ENCODE measurements at places on chromosomes 16 and 17. TPM values are rescaled to one million over a fixed set of nuclear protein-coding genes. Genes with fewer than 3 reads are reported as not detected.

ZC3H7A gene
- 49.1 TPM for total RNA-seq

TMEM220 gene
- not detected for total RNA-seq

DNA sequence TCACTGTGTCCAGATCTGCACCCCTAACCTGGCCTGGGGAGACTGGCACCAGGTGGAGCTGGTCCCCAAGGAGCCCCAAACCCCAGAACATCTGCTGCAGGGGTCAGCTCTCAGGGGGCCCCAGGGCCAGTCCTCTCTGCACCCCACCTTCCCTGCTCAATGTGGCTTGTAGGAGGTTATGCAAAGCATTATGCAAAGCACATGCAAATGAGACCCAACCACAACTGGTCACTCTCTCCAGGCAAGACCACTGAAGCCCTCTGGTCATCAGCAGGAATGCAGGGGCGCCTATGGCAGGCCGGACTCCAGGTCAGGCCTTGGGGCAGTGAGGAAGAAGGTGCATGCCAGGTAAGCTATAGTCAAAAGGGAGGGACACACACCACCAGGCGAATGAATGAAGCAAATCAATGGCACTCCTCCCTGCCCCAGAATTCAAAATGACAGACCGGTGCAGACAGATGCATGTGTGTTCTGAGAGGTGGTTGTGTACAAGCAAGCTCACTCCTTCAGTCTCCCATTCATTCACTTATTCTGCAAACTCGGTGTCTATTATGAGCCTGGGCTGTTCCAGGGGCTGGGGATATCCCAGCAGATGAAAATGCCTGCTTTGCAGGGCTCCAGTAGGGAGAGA is 48.0 kb downstream of the TMEM235 start:
- H3K27ac ChIP-seq, result no peak overlapping the region
- H3K4me1 ChIP-seq, result peaks cover 4% of the 10 kb centered on the region
- no peak for DNase-seq
- no peaks in the 10 kb centered on the region for H3K36me3 ChIP-seq
- H3K27me3 ChIP-seq, result no peaks in the 10 kb centered on the region

DNA sequence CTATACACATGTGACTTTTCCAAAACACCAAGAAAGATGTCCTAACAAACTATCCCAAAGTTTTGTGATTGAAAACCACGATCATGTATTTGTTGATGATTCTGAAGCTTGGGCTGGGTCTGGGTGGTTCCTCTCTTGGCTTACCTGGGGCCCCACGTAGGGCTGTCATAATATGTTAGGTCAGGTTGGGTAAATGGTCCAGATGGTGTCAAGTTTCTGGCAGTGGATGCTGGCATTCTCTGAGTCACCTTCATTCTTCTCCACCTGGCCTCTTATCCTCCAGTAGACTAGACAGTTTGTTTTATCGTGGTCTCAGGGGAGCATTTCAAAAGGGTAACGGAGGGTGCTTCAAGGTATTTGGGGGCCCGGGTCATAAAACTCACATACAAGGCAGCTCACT is 39.4 kb downstream of the SYCE1L start:
- H3K27me3 ChIP-seq, result no peaks in the 10 kb centered on the region
- no peak for DNase-seq
- no peak overlapping the region for H3K27ac ChIP-seq
- H3K4me3 ChIP-seq, result no peak overlapping the region
- H3K4me1 ChIP-seq, result peaks cover 6% of the 10 kb centered on the region

GRCh38 chr16:75433732-75434413 is 570 bp upstream of the CFDP1 start:
- peak overlapping the region; percentile 96 for H3K27ac ChIP-seq
- no peaks in the 10 kb centered on the region for H3K36me3 ChIP-seq
